ENCODE measurements at places on chromosomes 12 and 14.

- no peak for DNase-seq
Measured at GRCh38 chr12:67578976-67579661, 69.4 kb upstream of the DYRK2 start.

DNA sequence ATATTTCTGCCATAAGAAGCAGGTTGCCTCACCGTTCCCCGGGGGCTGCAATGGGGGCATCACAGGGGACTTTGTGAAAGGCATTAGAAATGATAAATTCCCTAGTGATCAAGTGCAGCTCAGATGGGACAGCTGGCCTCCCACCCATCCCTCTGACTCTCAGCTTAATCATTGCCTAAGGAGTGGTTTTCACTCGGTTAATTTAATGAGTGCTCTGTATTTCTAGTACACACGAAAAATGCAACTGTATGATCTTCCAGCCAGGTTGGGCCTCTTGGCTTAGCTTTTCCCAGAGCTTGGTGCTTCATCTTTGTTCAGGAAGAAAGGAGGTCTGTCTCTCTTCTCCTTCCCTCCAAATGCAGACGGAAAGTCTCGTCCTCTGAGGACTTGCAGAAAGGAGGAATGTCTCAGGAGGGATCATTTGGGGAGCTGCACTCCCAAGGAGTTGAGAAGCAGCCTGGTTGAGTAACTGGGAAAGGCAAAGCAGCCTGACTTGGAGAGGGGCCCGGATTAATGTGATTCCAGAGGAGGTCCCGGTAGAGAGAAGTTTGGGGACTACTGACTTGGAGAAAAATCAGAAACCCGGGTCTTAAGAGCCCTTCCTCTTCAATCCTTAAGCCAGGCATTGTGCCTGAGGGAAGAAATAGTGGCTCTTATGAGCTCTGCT is 7.2 kb downstream of the CD9 start:
- no peak for DNase-seq

- DNase-seq: peak; percentile 55
Measured at GRCh38 chr12:84507956-84508850, 404.4 kb downstream of the SLC6A15 start.

GRCh38 chr14:33525626-33526025 is 425.2 kb downstream of the EGLN3 start:
- no peak for DNase-seq

- DNase-seq: no peak
Measured at GRCh38 chr12:61365001-61365400, 895.2 kb upstream of the USP15 start.

DNA sequence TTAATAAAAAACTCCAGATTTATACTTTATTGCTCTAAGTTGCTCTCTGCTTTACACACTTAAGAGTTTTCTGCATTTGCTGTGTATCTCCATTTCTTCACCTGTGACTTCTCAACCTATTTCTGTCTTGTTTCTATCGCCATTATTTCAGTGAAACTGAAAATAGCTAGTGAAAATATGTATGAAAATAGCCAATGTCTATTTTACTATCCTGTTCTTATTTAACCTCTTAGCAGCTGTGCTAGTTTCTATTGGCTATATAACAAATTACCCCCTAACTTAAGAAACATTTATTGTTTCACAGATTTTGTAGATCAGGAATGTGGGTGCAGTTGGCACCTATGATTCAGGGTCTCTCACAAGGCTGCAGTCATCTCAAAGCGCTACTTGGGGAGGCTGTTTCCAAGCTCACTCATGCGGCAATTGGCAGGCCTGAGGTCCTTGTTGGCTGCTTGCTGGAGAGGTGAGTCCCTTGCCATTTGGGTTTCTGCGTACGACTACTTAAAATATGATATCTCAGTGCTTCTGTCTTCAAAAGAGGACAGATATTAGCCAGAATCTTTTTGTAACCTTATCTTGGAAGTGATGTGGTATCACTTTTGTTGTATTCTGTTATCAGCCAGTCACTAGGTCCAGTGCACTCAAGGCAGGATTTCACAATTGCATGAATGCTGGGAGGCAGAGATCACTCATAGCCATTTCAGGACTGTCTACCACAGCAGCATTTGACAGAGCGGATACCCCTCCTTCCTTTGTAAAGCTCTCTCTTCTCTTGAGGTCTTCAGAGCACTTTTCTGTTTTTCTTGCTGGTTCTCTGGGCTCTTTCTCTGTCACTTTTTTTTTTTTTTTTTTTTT is 7.2 kb downstream of the ERC1 start:
- no peak for DNase-seq

DNA sequence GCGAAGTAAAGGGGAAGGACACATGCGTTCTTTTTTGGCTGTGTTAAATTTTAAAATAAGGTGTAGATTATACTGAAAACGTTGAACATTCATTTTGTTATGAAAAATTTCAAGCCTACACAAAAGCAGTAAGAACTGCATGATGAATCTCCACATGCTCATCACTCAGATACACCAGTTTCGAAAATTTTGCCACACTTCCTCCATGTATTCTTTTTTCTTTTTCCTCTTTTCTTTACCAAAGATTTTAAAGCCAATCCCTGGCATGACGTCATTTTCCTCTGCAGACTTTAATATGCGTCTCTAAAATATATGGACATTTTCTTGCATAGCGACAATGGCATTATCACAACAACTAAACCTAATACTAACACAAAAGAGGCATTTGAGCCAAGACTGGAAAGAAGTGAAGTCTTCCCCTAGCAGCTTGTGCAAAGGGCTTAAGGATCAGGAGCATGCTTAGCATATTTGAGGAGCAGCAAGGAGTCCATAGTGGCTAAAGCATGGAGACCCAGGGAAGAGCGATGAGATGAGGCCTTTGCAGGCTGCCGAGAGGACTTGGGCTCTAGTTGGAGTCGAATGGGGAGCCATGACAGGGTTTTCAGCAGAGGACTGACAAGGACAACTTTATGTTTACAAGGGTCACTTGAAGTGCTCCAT is 111.9 kb downstream of the ERC1 start:
- DNase-seq: no peak

GRCh38 chr14:88276923-88277596 is 46.0 kb downstream of the KCNK10 start:
- DNase-seq: no peak

DNA sequence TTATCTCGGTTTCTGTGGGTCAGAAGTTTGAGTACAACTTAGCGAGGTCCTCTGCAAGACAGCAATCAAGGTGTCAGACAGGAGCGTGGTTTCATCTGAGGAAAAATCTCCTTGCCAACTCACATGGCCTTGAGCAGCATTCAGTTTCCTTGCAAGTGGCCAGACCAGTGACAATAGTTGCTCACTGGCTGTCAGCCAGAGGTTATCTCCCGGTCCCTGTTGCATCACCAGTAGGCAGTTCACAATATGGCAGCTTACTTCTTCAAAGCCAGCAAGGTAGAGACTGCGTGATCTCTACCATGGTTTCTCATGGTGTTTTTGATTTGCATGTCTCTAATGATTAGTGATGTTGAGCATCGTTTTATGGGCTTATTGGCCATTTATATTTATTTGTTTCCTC is 143.8 kb upstream of the DAAM1 start:
- DNase-seq: no peak

Data from GM04503 (cell line).